Glomerular endothelial cell (primary cell): ENCODE measurements at places on chromosomes 5 and 9.

- DNase-seq, result no peak
Observed at GRCh38 chr5:95284572-95285408, at the start of gene MCTP1. MCTP1 (minus strand) TSS chr5:95285094.

DNA sequence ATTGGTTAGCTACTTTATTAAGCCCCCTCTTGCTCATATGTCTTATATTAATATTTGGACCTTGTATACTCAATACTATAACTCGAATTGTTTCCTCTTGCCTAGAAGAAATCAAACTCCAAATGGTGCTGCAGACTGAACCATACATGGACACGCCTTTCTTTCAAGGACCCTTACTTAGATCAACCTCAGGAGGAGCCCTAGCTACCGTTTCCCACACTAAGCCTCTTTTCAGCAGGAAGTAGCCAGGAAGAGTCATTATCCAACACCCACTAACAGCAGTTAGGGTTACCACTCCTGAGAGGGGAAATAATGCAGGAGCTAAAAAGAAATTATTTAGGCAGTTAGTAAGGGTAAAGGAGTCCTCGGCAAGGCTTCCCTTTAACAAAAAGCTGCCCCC lies 243.8 kb upstream of the PUM3 start:
- no peak for DNase-seq

DNA sequence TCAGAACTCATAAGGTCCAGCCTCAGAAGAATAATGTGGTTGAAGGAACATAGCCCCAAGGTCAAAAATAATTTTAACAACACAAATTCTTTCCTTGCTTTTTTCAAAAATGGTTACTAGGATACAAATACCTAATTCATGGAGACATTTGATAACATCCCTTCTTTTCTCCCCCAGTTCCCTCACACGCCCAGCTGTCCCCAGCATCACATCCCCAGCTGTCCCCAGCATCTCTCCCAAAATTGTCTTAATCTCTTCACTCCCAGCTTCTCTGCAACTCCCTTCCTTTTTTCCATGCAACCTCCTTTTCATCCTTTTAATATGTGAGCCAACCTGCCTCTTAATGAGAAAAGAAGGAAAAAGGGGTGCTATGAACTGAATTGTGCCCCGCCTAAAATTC lies 77.8 kb downstream of the FSTL4 start:
- no peak for DNase-seq

DNA sequence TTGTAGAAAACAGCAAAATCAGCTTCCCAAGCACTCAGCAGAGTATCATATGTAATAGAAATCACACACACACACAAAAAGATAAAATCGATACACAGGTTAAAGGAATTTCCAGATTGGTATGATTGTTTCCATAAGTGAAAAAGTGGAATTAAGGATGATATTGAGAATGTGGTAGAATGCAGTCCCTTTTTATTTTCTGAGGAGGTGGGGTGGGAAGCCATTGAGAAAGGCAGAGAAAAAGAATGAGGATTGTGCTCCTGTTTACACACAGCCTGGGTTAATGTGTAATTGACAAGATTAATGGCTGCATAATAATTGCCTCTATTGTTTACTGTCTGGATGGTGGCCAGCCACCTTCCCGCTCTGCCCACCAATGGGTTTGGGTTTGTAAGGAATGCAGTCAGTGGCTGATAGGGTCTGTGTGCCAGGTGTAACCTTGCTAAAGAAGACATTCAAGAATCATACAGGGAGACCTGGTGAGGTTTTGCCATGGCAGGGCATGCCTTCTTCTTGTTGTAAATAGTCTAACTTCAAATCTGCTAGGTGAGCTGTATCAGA lies 177.2 kb upstream of the MAP3K1 start:
- no peak for DNase-seq

DNA sequence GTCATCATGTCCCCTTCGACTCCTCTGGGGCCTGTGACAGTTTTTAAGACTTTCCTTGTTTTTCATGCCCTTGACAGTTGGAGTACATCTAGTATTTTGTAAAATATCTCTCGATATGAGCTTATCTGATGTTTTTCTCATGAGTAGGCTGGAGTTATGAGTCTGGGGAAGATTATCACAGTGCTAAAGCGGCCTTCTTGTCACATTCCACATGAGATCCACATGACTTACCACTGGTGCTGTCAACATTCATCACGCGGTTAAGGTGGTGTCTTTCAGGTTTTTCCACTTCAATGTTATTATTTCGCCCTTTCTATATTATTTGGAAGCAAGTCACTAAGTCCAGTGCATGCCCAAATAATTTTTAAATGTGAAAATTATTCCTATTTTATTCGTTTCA lies 17.1 kb upstream of the CAST start:
- DNase-seq, result no peak
